Naive B cell (primary cell): ENCODE measurements at places on chromosomes 6 and 20. TPM values are rescaled to one million over a fixed set of nuclear protein-coding genes. Genes with fewer than 3 reads are reported as not detected.

DNA sequence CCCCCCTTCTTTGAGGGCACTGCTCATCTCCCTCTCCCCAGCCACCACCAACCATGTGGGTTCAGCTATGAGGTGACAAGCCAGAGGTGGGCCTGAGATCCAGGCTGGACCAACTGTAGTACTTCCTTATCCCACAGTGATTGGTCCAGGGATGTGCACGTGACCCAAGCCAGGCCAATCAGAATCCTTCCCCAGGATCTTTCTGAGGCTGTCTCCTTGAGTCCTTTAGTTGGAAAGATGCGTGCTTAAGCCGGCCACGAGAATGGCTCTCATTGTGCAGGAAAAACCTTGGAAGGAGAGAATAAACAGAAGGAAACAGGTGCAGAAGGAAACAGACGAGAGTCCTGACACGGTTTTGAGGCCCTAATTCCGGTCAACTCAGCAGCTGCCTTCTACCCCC is 39.2 kb downstream of the ZC3H12D start:
- no peak for DNase-seq

DNA sequence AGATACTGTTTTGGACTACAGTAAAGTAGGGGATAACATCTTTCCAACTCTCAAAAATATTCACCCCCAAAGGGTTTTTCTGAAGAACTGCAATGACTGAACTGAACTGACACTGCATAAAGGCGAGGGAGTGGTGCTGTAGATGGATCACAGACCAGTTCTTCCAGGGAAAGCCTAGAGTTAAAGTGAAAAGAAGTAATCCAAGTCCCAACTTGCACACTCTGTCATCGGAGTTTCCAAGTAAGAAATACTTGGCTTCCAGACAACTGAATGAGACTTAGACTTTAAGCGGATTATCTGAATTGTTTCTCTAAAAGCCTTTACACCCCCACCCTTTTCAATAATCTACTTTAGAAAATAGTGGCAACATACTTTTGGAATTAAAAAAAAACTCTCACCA is 134.1 kb upstream of the PREP start:
- DNase-seq, result no peak

DNA sequence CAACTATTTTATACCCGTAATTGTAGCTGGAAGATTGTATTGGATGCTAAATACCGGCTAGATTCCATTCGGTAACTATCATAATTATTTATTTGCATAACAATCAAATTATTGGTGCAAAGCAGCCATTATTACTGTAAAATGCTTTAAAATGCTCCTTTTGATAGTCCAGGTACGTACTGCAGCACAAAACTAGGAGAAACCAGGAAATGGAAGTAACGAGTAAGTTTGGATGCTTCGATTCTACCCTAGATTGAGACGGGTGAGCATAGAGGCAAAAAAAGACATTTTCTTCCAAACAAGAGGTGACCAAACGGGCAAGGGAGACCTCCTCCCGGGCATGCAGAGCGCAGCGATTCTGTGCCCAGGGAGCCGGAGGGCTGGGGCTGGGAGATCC is 469 bp upstream of the XRN2 start:
- no peak for DNase-seq

DNA sequence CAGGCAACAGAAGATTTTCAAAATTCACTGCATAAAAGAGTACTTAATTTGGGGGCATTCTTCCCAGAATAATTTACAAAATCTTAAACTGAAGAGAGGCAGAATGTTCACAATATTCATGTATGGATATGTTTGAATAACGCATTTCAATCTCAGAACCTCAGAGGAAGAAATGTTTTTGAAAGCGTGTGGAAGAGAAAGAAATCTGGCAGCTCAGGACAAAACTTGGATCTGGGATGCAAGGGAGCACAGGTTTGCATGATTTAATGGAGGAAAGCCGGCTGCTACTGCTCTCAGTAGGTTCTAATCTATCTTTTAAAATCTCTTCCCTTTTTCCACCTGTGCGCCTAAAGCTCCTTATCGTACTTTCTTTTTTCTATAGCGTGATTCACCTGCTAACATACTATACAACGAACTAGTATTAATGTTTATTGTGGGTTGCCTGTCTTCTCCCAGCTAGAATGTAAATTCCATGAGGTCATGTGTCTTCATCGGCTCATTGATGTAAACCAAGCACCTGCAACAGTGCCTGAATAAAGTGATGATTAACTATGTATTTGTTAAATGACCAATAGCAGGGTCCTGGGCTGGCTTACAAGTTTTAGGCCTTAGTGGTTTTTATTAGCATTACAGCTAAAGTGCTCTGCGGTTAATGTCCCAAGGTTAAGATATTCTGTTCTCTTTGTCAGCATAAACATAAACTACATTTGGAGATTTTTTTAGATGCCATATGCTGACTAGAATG is 15.3 kb downstream of the PRL start:
- no peak for DNase-seq

- DNase-seq, result no peak
These were observed 90.2 kb upstream of the RIPOR2 start for GRCh38 chr6:25025919-25026301.

DNA sequence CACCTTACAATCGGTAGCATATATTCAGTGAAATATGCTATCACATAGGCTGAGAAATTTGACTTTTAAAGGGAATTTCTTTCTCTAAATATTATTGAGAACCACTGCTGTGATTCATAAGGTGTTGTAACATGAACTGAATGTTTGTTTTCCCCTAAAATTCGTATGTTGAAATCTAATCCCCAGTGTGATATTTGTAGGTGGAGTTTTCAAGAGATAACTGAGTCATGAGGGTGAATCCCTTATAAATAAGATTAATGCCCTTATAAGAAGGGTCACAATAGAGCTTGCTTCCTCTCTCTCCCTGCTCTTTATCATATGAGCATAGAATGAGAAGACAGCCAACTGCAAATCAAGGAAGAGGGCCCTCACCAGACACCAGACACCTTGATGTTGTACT is 64.8 kb downstream of the LMBRD1 start:
- no peak for DNase-seq

DNA sequence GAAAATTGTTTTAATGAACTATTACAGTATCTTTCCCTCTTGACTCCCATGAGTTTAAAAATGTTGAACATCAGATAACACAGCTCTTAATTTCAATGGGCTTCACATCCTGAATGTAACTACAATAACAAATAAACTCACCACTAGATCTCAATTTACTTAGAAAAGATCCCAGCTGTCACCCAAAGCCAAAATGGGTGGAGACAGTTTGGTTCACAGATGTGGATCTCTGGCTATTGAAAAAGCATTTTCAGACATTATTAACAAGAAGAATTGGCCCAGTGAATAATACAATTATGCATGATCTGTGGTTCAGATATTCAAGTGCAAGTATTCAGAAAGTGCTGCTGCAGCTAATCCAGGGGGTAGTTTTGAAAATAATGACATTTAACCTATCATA is 184.7 kb upstream of the RALGAPA2 start:
- no peak for DNase-seq

DNA sequence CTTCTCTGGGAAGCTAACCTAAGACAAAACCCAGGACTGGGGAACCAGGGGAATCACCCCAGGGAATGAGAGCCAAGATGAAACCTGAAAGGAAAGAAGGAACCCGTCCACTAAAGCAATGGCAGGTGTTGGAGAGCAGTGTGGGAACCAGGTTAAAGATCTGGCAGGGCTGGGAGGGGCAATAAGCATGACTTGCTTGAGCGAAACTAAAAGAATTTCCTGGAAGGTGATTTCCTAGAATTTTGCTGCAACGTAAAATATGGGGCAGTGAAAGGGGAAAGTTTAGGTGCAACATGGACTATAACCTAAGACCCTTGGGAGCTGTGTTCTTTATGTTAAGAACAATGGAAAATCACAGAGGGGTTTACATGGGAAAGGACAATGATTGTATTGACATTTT is 126.2 kb upstream of the SSTR4 start:
- no peak for DNase-seq

DNA sequence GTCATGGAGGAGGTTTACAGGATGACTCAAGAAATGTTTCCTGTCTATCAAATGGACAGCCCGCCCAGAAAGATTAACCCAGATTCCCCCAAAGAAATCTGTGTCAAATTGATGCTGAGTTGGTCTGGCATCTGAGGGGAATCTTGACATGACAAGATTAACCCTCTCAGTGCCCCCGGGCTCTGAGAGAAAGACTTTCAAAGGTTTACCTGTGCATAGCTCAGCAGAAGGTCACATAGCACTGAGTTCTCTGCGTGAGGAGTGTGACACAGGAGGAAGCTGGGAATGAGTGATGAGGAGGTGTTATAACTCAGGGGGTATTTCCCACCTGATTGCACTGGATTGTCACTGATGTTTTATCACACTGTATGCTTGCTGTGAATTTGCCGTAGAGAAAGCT is 601.2 kb downstream of the DHX35 start:
- no peak for DNase-seq

GRCh38 chr6:43757966-43758616 is 11.9 kb upstream of the VEGFA start:
- DNase-seq, result no peak

The DNMT3B gene
- polyA plus RNA-seq, result not detected

The ETV7 gene
- not detected for polyA plus RNA-seq

The ADNP gene
- polyA plus RNA-seq, result 5.5 TPM
